ENCODE measurements at places on chromosomes 12 and 14.
A peak's percentile ranks its signal among the peaks of the same experiment; 100 is the strongest.

DNA sequence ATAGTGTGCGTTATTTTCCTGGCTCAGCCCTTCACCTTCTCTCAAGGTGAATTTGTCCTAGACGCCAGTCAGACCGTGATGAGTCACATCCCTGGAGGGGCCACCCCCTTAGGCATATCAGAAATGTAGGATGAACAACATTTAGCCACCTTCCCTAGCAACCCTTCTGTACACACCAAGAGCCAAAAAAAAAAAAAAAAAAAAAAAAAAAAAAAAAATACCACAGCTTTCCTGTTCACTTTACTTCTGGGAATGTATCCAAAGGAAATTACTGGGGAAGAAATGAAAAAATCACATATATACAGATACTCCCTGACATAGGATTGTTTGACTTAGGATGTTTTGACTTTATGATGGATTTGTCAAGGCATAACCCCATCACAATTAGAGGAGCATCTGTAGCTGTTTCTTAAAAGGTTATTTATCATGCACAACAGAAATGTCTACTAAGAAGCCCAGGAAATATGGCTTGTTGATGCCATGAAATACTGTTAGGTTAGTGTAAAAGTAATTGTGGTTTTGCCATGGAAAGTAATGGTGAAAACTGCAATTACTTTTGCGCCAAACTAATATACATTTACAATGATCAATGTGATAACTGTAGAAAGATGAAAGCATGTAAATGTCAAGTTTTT lies 68.2 kb upstream of the BDKRB2 start:
- no peak for DNase-seq

DNA sequence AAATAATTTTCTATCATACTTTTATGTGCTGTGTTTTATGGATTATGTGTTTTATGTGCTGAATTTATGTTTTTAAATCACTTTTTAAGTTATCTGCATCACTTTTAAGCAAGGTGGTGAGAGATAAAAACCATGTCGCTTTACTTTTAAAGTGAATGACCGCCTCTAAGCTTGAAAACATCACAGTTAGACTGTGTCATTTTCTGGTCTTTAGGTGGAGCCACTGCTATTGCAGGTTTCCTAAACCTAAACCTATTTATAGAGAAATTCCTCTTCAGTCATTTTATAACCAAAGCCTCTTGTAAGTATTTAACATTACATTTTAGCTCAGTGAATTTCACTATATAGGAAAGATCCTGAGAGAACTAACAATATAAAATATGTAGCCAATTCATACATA lies 21.0 kb upstream of the MDM2 start:
- no peak for DNase-seq

DNA sequence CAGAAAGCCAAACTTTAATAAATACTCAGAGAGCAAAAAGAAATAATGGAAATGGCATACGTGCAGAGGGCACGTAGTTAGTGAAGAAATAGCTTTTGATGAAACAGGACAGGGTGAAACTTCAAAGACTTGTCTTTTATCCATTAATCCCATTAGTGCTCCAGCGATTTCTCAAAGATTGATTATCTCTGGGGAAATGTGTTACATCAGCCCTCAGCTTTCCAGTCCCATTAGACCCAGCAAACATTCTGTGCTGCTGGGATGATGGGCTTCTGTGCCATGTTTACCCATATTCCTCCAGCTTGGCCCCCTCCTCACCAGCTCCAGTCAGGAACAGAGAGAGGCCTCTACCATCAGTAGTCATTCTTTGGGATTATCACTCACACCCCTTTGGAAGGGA lies 113.1 kb downstream of the CACNA1C start:
- no peak for DNase-seq

DNA sequence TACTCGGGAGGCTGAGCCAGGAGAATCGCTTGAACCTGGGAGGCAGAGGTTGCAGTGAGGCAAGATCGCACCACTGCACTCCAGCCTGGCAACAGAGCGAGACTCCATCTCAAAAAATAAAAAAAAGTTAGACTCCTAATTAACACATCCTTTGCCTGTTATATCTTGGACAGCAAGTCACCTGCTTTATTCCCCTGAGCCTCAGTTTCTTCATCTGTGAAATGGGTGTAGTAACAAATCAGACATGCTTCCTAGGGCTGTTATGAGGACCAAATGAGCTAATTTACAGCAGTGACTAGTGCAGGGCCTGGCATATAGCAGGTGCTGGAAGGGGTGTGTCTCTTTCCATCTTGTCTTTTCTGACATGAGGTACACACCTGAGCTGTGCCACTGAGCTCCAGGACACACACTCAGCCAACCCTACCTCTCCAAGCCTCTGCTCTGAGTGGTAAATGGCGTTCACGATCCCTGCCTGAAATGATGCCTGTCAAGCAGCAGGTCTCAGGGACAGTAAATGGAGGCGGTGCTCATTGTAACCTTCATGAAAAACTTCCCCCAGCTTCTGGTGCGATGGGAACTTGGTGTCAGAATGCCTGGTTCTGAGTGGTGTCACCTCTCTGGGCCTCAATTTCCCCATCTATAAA lies 31.7 kb downstream of the FOXN4 start:
- no peak for DNase-seq

GRCh38 chr12:2034633-2035430 lies 18.0 kb upstream of the CACNA1C start:
- DNase-seq = peak; percentile 81

DNA sequence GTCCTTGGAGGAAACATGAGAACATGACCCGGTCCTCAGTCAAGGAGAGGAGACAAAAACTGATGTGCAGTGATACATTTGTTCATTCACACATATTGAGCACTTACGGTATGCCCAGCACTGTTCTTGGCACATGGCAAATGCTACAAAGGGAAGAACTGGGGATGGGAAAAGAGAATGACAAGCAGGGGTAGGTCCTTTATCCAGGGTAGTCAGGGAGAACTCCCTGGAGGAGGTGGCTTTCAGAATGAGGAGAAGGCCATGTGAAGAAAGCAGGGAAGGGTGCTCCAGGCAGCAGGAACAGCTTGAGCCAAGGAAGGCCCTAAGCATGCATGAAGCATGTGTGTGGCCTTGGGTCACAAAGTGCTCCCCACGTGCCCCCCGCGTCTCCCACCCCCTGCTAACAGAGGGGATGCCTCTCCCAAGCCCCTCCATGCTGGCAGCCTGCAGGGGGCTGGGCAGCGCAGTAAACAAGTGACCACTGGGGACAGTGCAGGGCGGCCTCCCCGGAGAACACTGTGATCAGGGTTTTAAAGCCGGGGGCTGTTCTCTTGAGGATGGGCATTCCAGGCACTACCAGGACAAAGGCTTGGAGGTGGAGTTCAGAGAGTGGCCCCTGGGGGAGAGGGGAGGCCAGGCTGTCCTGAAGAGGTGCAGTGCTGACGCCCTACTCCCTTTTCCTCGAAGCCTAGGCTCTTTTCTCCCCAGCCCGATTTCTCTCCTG lies 71.0 kb downstream of the PHETA1 start:
- no peak for DNase-seq

- no peak for DNase-seq
Measured at GRCh38 chr12:89320735-89321134, 31.6 kb downstream of the DUSP6 start.
